ENCODE measurements at places on chromosomes 13 and 19. TPM values are rescaled to one million over a fixed set of nuclear protein-coding genes. Genes with fewer than 3 reads are reported as not detected.

The SERPINE3 gene
- not detected for total RNA-seq

The ZNF610 gene
- 0.64 TPM for total RNA-seq

DNA sequence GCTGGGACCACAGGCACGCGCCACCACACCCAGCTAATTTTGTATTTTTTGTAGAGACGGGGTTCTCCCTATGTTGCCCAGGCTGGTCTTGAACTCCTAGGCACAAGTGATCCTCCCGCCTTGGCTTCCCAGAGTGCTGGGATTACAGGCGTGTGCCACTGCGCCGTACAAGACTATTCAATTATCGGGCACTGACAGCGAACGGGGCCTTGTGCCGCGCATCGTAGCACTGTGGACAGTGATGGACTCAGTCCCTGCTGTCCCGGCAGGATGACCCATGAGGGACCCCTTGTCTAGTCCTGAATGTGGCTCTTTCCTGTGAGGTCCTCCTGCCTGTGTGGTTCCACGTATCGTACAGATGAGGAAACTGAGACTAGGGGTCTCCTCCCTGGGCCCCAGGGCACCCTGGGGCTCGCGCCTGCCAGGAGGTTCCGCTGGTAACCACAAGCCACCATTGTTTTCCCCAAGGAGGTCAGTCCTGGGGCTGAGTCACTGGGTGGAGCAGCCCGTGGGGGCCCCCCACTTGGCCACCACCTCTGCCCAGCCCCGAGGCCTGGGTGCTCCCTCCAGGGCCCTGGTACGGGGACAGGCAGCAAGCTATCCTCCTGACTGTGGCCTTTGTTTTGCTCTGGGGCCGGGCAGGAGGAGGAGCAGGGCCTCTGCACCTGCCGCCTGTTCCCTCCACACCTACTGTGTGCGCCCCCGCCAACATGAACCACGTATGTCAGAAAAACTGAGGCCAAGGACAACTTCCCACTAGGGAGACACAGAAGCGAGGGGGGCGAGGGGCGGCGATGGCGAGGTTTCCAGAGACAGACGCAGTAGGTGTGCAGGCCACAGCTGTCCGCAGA is 2.9 kb upstream of the TCF3 start:
- no peaks in the 10 kb centered on the region for H3K27me3 ChIP-seq
- H3K4me3 ChIP-seq: no peak overlapping the region
- no peak for DNase-seq
- H3K36me3 ChIP-seq: no peaks in the 10 kb centered on the region

The COL5A3 gene
- not detected for total RNA-seq

GRCh38 chr13:25375727-25376358 is 4.1 kb downstream of the ATP8A2 start:
- peaks cover 4% of the 10 kb centered on the region for H3K4me1 ChIP-seq
- H3K27me3 ChIP-seq: peaks cover 46% of the 10 kb centered on the region
- no peak overlapping the region for H3K4me3 ChIP-seq
- DNase-seq: peak; percentile 40
- no peak overlapping the region for H3K27ac ChIP-seq

GRCh38 chr13:25571237-25571636 is 199.5 kb downstream of the ATP8A2 start:
- no peak overlapping the region for H3K27ac ChIP-seq
- H3K4me3 ChIP-seq: no peak overlapping the region
- H3K4me1 ChIP-seq: no peaks in the 10 kb centered on the region
- H3K36me3 ChIP-seq: no peaks in the 10 kb centered on the region
- no peak for DNase-seq
- peaks cover 35% of the 10 kb centered on the region for H3K27me3 ChIP-seq

GRCh38 chr13:73273745-73274144 is 214.9 kb downstream of the KLF5 start:
- H3K36me3 ChIP-seq: peaks cover 4% of the 10 kb centered on the region
- H3K4me3 ChIP-seq: no peak overlapping the region
- no peak overlapping the region for H3K27ac ChIP-seq
- no peaks in the 10 kb centered on the region for H3K27me3 ChIP-seq
- DNase-seq: no peak

DNA sequence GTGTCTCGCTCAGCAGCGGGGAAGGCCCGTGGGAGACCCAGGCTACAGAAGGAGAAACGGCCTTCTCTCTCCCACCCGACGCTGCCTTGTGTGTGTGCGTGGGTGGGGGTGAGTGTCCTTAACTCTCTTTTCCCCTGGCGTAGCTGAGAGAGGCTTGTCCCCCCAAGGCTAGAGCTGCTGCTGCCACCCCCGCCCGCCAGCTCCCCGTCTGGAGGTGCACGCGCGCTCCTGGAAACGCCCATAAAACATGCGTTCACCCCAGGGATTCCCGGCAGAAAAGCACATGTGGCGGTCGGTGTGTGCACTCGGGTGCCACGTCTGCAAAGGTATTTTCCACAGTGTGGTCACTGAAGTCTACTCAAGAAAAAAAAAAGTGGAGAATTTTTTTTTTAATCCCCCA is 36.1 kb downstream of the GADD45B start:
- no peak overlapping the region for H3K4me3 ChIP-seq

GRCh38 chr19:3653865-3654513 is 27.4 kb upstream of the CACTIN start:
- no peak overlapping the region for H3K27ac ChIP-seq
- H3K4me3 ChIP-seq: no peak overlapping the region
- peaks cover 8% of the 10 kb centered on the region for H3K36me3 ChIP-seq
- H3K4me1 ChIP-seq: no peaks in the 10 kb centered on the region
- no peaks in the 10 kb centered on the region for H3K27me3 ChIP-seq

DNA sequence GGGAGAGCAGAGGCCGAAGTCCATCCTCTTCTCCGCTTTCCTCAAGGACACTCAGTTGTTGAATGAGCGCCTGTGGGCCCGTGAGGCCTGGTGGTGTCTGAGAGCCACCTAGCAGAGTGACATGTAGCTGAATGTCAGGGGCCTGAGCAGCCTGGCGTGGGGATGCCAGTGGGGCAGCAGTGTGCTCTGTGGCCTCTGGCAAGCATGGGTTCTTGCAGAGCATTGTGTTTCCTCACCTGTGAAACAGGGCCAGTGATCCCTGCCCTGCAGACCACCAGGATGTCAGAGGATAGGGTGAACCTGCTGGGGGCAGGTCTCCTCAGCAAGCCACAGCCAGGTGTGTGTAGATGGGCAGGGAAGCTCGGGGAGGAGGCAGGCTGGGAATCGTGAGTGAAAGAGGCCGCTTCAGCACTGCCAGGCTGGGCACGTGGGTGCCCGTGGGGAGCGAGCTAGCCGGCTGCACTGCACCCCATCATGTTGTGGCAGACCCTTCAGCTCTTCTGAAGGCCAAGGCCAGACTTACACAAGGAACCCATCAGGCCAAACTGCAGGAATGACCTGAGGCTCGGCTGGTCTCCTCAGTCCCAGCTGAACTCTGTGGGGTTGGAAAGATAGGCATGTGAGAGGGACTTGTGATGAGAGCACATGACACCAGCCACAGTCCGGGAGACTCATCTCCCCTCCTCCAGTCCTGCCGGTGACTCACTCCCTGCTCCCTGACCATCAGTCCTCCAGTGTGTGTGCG is 5.0 kb downstream of the PPP1R37 start:
- DNase-seq: no peak
- H3K4me1 ChIP-seq: peaks cover 65% of the 10 kb centered on the region
- no peaks in the 10 kb centered on the region for H3K27me3 ChIP-seq

The FUT2 gene
- total RNA-seq: not detected

The ZNF44 gene
- 6.3 TPM for total RNA-seq

DNA sequence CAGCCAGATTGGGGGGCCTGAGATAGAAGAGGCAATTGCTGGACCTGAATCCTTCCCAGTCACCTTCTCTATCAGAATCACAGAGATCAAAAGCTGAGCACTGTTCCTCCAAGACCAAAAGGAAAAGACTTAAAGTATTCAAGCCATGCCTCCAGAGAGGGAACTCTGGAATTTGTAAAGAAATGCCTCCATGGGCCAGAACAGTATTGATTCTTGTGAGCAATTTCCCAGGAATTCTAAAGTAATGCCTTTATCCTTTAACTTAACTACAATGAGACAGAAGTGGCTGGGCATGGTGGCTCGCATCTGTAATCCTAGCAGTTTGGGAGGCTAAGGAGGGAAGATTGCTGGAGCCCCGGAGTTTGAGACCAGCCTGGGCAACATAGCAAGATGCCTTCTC is 148.8 kb downstream of the FLT1 start:
- H3K4me1 ChIP-seq: peaks cover 11% of the 10 kb centered on the region
- peaks cover 2% of the 10 kb centered on the region for H3K27me3 ChIP-seq
- no peak overlapping the region for H3K27ac ChIP-seq
- H3K4me3 ChIP-seq: no peak overlapping the region
- DNase-seq: no peak
- H3K36me3 ChIP-seq: peaks cover 1% of the 10 kb centered on the region

The APLP1 gene
- 0.79 TPM for total RNA-seq

GRCh38 chr13:24747248-24748060 is 16.5 kb upstream of the RNF17 start:
- H3K36me3 ChIP-seq: no peaks in the 10 kb centered on the region
- H3K4me1 ChIP-seq: peaks cover 11% of the 10 kb centered on the region
- peak overlapping the region; percentile 57 for H3K4me3 ChIP-seq
- no peak overlapping the region for H3K27ac ChIP-seq

DNA sequence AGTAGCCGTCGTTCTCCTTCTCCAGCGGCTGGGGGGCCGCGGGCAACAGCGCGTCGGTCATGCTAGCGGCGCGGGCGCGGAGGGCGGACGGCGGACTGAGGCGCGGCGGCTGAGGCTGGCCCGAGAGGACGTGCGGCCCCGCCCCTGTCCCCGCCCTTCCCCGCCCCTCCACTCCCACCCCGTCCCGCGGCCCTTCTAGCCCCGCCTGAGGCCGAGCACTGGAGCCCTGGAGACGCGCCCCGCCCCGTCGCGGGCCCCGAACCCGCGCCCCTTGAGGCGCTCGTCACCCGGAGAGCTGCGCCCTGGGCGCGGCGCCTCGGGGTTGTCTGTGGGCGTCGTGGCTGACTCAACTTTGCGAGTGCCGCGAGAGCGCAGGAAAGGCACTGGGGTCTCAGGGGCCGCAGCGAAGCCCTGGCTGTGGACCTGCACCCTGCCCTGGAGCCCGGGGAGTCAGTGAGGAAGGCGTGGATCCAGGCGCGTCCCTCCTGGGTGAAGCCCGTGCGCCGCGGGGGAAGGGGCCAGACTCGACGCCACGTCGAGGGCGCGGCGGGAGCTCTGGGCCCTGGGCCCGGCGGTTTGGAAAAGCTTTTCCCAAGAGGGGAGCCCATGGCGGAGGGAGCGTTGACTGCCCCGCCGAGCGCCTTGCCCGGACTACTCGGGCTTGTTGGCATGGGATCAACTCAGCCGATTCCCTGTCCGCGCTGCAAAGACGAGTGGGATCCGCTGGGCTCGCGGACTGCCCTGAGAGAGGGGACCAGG is at the start of gene RHPN2:
Gene RHPN2 (minus strand): TSS at position 97 of the 759 bp plus-strand sequence. CDS start 36 bp downstream, at position 61.
- no peak within 1 kb of the TSS for H3K27ac ChIP-seq
- peaks cover 22% of the 10 kb centered on the region for H3K27me3 ChIP-seq
- H3K4me3 ChIP-seq: peak within 1 kb of the TSS; percentile 66

DNA sequence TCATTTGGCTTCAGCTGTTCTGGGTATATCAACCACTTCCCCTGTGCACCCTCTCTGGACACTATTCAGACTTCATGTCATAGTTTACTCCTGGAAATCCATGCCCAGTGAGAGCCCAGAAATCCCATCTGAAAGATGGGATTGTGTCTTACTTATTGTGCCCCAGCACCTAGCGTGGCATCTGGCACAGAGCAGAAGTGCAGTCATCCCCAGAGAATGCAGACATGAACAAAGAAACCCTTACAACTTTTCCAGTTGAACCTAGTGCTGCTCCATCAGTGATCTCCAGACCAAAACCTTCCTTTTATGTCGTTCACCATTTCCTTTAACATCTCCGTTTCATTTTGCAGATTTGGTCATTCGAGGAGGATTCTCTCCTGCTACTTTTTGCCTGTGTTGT is 60.6 kb downstream of the MBNL2 start:
- peaks cover 2% of the 10 kb centered on the region for H3K36me3 ChIP-seq
- no peaks in the 10 kb centered on the region for H3K27me3 ChIP-seq
- H3K27ac ChIP-seq: no peak overlapping the region
- no peak for DNase-seq
- no peak overlapping the region for H3K4me3 ChIP-seq
- peaks cover 30% of the 10 kb centered on the region for H3K4me1 ChIP-seq

DNA sequence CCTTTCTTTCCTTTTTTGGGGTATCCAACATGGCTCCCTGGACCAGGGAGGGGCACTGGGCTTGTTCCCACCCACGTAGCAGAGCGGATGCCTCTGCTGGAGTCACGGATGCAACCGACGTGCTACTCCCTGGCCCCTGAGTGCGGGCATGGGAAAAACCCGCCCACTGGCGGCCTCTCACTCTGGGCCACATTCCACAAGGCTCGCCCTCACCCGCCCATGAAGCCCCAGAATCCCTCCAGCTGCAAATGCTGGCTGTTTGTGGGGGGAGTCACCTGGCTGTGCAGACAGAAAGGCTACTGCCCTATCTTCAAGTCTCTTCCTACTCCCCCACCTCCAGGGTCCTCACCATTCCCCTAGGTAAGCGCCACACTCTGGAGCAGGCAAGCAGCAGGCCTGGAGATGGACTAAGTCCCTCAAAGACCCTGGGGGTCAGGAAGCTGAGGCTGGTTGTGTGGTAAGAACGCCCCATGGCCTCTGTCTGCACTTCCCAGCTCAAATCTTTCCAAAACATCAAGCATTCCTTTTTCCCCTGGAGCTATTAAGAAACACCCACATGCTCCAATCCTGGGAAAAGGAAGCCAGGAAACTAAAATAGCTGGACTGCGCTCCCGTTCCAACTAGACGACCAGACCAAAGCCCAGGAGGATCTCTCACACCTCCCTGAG is 17.9 kb upstream of the EPHX3 start:
- no peak overlapping the region for H3K4me3 ChIP-seq
- no peak for DNase-seq
- H3K4me1 ChIP-seq: no peaks in the 10 kb centered on the region
- H3K36me3 ChIP-seq: peaks cover 35% of the 10 kb centered on the region

The PALM gene
- total RNA-seq: 0.84 TPM

GRCh38 chr19:58548859-58549663 is 5.2 kb downstream of the TRIM28 start:
- no peak overlapping the region for H3K27ac ChIP-seq
- H3K4me1 ChIP-seq: peaks cover 44% of the 10 kb centered on the region
- H3K36me3 ChIP-seq: peaks cover 66% of the 10 kb centered on the region
- no peak for DNase-seq
- no peak overlapping the region for H3K4me3 ChIP-seq

All from activated naive CD4-positive, alpha-beta T cell treated with anti-CD3 and anti-CD28 coated beads for 36 hours (primary cell).